ENCODE measurements at places on chromosomes 11 and 22.

DNA sequence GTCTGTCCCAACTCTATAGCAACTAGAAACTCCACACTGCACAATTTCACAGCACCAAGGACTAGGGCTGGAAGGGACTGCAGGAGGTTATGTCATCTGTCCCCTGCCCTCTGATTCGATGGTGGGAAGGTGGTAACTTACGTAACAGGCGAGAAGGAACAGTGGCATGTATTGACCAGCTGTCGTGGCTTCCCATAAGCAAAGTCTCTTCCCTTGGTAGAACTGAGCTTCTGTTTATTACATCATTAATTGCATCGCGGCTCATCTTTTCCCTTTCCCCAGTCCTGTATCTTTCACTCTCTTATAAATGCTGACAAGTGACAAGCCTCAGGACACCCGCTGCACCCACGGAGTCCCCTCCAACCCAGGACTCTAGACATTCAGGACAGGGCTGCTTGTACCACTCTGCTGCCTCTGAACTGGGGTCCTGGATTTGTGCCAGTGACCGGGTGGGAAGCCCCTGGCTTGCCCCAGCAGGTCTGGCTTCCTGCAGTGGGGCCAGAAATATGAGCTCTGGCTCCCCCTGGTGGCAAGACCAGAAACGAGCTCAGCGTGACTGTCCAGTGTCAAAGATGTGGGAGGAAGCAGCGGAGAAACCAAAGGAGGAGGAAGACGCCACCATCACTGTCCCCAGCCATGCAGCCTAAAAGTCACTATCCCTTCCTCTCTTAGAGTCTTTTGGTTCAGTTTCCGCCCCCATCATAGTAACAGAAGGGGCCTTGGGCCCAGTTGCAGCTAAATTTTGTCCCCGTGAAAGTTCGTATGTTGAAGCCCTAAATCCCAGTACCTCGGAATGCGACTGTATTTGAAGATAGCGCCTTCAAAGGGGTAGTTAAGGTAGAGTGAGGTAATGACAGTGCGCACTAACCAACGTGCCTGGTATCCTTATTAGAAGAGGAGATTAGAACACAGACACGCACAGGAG lies 84.5 kb downstream of the ISX start:
- peak; percentile 42 for DNase-seq

DNA sequence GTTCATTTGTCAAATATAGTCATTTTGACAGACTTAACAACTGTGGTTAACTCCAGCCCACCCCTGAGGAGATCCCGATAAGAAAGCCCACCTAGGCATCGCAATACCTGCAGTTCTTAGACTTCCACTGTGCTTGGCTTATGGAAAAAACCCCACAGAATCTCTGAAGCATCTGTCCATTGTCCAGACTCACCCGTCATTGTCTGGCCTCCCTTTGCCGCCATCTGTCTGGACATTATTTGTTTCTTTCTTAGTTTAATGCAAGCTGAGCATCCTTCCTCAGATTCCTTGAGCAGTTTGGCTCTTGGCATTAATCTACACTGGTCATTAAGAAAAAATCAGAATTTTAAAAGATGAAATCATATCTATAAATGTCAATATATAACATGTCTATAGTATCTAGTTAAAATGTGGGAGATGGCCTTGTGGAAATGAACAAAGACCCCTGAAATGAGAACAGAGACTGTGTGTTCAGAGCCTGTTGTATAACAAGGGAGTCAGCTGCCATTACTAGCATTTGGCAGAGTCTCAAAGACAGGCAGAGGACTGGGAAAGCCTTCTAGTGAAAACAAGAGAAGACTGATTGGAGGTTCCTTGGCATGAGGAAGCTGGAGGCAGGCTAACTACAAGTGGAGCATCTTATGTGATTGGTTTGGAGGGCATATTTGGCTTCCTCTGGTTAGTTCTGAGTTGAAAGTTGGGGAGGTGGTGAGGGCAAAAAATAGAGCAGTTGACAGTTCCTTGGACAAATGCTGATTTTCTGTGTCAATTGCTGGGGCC lies 80.4 kb downstream of the SPON1 start:
- DNase-seq = no peak

DNA sequence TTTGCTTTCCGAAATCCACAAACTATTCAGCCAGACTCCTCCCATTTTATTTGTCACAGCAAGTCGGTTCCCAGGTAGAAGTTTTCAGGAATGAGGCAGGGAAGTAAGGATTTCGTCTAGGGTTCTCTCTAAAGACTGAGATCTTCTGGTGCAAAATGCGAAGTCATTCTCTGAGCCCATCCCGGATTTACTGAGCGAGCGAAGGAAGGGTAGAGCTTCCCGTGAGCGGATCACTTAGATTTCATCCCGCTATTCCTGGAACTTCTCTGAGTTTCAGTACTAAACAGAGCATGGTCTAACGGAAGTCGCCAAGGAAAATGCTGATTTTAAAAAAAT lies 3.1 kb upstream of the CALCA start:
- DNase-seq = no peak

DNA sequence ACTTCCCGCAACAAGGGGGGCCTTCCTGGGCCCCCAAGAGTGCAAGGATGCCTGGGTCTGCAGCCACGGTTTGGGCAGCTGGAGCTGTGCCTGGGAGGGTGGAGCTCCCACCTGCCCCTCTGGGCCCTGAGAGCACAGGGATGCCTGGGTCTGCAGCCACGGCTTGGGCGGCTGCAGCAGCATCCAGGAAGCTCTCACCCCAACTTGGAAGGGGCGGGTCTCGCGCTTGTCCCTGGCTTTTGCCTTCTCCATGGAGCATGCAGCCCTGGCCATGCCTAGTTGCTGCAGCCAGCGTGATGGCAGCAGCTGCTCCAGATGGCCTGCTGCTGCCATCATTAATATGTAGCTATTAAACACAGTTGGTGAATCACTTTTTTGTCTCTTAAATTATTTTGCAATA lies 35.4 kb downstream of the NAGA start:
- DNase-seq = no peak

GRCh38 chr11:44615913-44616791 lies 50.7 kb downstream of the CD82 start:
- DNase-seq = no peak

DNA sequence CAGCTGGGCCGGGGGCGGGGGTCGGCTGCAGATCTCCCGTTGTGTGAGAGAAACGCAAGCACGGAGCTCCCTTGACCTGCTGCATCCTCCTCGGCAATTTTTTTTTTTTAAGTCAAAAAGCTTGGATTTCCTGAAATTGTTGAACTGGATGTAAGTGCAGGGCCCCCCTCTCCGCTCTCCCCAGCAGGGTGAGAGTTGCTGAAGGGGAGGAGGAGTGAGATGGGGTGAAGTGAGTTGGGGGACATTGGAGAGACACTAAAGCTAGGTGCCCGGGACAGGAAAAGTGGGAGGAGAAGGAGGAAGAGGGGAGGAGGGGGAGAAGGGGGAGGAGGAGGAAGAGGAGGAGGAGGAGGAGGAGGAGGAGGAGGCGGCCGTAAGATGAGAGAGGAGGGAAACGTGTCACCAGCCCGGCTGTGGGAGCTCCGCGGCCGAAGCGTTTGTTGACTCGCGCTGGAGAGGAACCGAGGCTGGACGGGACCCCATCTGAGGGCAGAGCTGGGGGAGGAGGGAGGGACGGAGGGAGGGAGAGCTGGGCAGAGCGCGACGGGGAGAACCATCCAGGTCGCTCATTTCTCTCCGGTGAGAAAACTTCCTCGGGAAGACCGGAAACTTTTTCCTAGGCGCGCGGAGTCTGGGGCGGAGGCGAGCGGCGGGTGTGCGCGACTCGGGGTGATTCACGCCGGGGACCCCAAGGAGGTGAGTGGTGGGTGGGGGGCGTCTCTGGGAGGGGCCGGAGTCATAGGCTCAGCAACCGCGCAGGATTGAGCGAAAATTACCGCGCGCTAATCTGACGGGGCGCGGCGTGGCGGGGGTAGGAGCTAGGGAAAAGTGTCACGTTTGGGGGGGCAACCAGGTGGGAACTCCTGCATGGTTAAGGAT lies 80.2 kb downstream of the PRR5L start:
- peak; percentile 18 for DNase-seq

DNA sequence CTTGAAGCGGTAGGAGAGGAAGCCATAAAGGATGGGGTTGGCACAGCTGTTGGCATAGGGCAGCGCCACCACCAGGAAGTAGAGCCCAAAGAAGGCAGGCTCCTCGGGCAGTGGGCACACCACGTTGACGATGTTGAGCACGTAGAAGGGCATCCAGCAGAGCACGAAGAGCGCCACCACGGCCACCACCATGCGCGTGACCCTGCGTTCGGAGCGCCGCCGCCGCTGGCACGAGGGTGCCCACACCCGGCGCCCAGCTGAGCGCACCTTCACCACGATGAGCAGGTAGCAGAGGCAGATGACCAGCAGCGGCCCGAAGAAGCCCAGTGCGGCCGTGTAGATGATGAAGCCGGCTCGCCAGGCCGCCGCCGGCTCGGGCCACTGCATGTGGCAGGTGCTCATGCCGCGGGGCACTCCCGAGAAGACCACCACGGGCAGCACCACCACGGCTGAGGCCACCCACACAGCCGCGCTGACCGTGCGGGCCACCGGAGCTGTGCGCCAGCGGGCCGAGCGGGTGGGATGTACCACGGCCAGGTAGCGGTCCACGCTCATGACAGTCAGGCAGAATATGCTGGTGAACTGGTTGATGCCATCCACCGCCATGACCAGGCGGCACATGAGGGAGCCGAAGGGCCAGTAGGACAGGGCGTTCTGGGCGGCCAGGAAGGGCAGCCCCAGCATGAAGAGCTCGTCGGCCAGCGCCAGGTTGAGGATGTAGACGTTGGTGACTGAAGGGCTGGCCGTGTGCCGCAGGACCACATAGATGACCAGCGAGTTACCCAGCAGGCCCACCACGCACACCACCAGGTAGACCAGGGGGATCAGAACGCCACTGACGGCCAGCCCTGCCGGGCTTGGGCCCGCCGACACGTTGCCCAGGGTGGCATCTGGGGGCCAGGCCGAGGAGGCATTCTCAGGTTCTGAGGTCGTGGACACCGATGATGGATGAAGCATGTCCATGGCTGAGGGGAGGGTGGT lies 5.1 kb downstream of the SSTR3 start:
- DNase-seq = no peak

DNA sequence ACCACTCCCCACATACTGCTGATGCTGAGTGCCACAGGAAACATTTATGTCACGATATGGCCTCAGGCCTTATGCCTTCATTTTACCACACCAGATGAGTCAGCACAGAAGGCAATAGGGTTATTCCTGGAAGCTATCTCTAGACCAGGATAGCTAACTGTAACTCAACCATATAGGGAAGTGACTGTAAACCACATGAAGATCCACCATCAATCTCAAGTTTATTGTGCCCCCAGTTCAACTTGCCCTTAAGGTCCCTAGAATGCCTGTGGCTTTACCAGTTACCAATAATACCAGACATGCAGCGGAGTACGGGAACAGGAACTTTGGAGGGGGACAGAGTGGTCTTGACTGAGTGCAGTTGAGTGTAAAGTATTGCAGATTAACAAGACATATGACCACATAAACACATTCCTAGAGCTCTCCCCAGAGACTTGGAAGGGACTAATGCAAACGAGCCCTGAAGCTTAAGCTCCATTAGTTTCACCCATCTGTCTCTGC lies 180.9 kb downstream of the KIF18A start:
- peak; percentile 88 for DNase-seq

- DNase-seq = no peak
These were observed 61.4 kb upstream of the ARFGAP3 start for GRCh38 chr22:42918500-42918899.

DNA sequence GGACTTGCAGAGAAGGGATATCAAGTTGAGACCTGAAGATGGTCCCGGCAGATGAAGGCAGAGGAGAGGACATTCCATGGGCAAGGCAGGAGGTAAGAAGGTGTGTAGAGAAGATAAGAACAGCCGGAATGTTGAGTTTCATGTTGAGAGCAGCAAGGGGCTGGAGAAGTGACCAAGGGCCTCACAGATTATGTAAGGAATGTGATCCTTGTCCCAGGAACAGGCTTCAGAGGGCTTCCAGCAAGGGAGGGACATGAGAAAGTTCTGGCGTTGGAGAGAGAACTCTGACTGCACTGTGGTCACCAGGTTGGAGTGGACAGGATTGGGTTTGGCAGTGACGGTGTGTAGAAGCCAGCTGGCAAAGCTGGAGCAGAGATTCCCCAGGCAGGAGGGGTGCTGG lies 27.6 kb upstream of the PPFIA1 start:
- no peak for DNase-seq

All from IMR-90 (cell line).